ENCODE measurements at places on chromosomes 2 and 18. TPM values are rescaled to one million over a fixed set of nuclear protein-coding genes. Genes with fewer than 3 reads are reported as not detected.

GRCh38 chr18:24814521-24814920, 354.1 kb downstream of the HRH4 start:
- no peak overlapping the region for H3K4me3 ChIP-seq
- H3K4me1 ChIP-seq = no peaks in the 10 kb centered on the region
- DNase-seq = no peak
- H3K27ac ChIP-seq = no peak overlapping the region
- no peaks in the 10 kb centered on the region for H3K27me3 ChIP-seq
- no peaks in the 10 kb centered on the region for H3K36me3 ChIP-seq

GRCh38 chr2:197219636-197220035, 90.9 kb downstream of the ANKRD44 start:
- H3K4me1 ChIP-seq = peaks cover 8% of the 10 kb centered on the region
- H3K4me3 ChIP-seq = no peak overlapping the region
- no peak overlapping the region for H3K27ac ChIP-seq
- no peak for DNase-seq
- H3K36me3 ChIP-seq = no peaks in the 10 kb centered on the region

Gene HAAO
- 2.2 TPM for total RNA-seq

DNA sequence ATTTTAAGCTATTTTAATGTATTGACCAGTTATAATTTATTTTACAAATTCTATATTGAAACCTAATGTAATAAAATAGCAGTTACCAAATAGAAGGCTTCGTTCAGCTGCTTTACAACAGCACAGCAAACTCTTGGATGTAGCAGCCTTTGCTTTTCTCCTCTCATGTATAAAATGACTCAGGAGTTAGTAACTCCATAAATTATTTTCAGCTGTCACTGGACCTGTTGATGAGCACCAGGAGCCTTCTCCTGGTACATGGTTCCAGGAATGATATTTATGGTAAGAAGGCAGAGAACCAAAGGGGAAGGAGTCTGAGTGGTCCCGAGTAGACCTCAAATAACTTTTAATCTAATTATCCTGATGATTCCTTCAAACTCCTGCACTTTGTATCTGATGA, 256.4 kb upstream of the NETO1 start:
- no peak overlapping the region for H3K27ac ChIP-seq
- DNase-seq = no peak
- H3K36me3 ChIP-seq = no peaks in the 10 kb centered on the region
- H3K4me1 ChIP-seq = no peaks in the 10 kb centered on the region

DNA sequence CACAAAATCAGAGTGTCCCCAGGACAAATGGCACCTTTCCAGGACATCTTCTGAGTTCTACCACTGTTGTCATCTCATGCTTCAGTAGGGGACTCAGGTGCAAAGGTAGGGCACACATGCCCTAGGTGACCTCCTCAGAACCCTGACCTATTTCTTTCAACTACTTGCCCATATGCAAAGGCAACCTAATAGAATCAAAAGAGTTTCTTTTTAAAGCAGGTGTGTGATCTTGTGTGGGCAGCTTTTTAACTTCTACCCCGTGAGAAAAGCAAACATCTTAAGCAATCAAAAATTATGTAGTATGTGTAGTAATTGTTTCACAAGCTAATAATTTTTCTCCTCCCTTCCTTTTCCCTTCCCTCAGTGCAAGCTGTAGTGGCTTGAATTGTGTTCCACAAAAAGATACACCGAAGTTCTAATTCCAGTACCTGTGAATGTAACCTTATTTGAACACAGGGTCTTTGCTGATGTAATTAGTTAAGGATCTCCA, 333.1 kb downstream of the RND3 start:
- H3K27me3 ChIP-seq = no peaks in the 10 kb centered on the region
- H3K4me1 ChIP-seq = no peaks in the 10 kb centered on the region
- DNase-seq = no peak
- H3K4me3 ChIP-seq = no peak overlapping the region

All from thyroid gland (tissue), 4 donors.